ENCODE measurements at places on chromosomes 3 and 15.

GRCh38 chr15:74955796-74956647, 550 bp downstream of the RPP25 start:
- peak; percentile 71 for DNase-seq

GRCh38 chr15:93942269-93942694, 289.1 kb upstream of the MCTP2 start:
- no peak for DNase-seq

DNA sequence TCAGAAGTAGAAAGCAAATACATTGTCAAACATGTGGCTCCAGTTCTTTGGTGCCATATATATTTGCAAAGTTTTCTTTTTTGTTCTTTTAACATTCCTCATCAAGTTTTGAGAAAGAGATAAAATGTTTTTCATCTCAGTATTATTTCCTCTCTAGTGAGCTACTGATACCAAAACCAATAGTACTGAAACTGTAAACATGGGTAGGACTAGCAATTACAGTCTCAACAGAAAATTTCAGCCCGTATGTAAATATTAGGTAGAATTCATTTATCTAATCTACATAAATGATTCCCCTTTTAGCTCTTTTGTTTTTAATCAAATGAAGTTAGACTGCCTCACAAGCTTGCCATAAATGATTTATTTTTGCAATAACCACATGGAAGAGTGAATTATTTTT, 21.4 kb downstream of the SECISBP2L start:
- DNase-seq: no peak

- DNase-seq: peak; percentile 61
Observed at GRCh38 chr3:172107403-172107802, 68.0 kb downstream of the FNDC3B start.

DNA sequence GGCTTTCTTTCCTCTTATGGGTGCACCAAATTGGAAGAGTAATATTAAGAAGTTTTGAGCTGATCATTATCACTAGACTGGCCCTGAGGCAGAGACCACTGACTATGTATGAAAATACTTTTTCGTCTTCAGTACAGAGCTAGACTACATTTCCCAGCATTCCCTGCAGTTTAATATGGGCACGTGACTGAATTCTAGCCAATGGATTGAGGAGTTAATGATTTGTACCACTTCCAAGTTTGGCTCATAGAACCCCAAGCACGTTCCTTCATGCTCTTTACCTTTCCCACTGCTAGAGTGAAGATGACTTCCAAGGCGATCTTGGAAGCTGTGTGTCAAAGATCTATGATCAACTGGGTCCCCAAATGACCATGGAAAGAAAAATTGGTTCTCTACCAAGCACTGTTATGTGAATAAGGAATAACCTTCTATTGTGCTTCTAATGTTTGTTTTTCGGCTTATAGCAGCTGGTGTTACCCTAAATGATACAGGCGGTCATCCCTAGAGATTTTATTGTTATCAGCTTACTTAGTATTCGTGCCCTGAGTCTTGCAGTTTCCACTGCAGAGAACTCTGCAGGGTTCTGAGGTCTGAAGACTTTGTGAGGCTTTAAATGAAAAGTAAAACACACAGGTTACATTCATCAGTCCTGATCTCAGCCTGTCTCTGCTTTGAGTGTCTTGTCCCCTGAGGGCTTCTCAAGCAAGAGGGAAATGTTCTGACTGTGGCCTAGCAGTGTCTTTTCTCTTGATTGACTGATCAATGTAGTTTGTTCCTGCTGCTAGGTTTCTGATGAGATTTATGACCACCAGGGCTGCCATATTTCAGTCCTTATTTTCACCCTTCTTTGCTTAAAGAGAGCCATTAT, 486.8 kb downstream of the PDCD6IP start:
- no peak for DNase-seq

DNA sequence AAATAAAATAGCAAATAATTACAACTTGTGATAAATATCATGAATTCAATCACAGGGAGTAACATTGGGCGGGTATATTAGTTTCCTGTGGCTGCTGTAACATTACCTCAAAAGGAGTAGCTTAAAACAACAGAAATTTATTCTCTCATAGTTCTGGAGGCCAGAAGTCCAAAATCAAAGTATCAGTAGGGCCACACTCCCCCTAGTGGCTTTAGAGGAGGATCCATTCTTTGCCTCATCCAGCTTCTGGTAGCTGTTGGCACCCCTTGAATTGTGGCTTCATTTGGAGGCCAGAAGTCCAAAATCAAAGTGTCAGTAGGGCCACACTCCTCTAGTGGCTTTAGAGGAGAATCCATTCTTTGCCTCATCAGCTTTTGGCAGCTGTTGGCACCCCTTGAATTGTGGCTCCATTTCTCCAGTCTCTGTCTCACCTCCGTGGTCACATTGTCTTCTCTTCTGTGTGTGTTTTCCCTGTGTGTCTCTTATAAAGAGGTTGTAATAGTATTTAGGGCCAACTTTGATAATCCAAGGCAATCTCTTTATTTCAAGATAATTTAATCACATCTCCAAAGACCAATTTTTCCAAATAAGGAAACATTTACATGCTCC, 3.1 kb upstream of the CFAP20DC start:
- DNase-seq: no peak

DNA sequence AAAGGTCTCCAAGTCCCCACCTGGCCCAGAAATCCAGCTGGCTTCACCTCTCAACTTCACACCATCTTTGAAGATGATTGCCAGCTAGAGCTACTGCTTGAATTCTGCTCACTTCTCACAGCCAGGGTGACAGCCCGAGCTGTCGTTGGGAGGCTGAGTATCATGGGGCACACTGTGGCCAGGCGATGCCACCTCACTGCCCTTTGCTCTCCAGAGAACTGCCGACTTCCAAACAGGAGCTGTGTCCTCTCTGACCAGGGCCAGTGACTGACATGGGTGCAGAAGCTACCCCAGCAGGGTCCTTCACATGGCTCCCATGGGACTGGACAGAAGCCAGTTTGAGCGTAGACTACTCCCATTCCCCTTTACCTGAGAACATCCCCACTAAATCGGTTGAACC, 254.0 kb downstream of the GABRB3 start:
- no peak for DNase-seq

GRCh38 chr3:196057760-196058331, 24.0 kb downstream of the TFRC start:
- no peak for DNase-seq

- no peak for DNase-seq
Observed at GRCh38 chr3:182631183-182632076, 161.9 kb upstream of the ATP11B start.

- DNase-seq: no peak
Observed at GRCh38 chr15:99522288-99522687, 43.5 kb upstream of the MEF2A start.

DNA sequence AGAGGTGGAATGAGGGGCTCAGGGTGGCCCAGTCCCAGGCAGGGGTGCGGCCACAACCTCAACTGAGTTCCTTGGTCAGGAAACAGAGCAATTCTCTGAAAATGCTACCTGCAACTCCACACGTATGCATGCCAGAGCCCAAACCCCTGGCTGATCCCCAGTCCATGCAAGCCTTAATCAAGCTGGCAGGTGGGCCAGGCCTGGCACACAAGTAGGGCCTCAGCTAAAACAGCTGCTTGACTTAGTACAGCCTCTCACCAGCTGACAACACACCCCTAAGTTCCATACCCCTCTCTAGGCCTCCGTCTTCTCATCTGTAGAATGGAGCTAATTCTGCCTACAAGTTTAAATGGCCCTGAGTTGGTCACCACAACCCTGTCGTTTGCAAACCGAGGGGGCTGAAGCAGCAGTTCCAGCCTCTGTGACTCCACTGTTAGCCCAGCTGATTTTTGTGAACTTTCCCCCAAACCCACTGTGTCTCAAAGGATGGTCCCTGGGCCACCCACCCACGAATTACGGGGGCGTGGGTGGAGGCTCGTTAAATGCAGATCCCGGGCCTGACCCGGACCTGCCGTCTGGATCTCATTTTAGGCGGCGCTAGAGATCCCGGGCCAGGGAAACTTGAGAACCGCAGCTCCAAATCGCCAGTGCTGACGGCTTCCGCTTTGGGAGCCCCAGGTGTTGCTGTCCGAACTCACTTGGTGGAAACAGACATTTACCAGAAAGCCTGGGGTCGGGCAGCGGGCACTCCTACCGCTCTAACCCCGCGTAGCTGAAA, 927 bp downstream of the CHDH start:
- peak; percentile 12 for DNase-seq

DNA sequence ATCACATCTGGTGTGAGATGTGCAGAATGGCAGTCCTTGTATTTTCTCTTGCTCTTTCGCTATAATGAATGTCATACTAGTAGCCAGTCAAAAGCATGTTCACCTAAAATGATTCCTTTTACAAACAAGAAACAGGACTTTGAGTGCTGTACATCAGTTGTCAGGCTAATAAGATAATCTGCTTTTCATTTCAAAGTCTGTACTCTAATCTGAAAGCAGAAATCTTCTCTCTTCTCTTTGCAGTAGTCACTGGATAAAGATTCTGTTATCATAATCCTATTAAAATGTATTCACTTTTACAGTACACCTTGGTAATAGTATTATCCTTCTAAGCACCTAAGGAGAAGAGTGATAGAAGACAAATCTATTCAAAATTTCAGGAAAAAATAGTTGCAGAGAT, 300.1 kb downstream of the MFSD1 start:
- DNase-seq: no peak

- DNase-seq: no peak
Observed at GRCh38 chr3:186506857-186507256, 37.3 kb downstream of the CRYGS start.

DNA sequence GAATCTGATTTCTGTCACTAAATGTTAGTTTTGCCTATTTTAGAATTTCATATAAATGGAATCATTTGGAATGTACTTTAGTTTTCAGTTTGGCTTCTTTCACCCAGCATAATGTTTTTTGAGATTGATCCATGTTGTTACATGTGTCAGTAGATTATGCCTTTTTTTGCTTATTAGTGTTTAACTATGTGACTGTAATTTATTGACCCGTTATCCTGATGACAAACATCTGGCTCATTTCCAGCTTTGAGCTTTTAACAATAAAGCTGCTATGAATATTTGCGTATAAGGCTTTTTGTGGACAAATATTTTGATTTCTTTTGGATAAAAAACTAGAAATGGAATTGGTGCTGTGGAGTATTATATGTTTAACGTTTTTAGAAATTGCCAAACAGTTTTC, 254.5 kb upstream of the CFAP20DC start:
- no peak for DNase-seq

DNA sequence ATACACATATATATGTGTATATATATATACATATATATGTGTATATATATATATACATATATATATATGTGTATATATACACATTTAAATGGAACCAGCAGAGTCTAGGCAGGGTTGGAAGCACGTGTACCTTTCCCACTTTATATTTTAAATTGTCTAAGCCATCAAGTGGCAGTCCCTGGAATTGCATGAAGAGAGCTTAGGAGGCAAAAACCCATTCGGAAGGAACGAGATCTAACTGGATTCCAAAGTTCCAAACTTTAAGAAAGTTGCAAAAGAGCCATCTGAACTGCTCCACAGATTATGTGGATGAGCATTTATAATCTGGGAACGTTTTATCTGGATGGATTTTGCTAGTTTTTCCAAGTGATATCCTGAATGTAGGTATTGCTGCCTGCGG, 186.5 kb downstream of the FOXP1 start:
- DNase-seq: no peak

- DNase-seq: no peak
Observed at GRCh38 chr3:14146381-14147065, 21.7 kb downstream of the TMEM43 start.

GRCh38 chr3:11236588-11237461, 35.4 kb upstream of the ATG7 start:
- DNase-seq: peak; percentile 85

- DNase-seq: no peak
Observed at GRCh38 chr15:33314069-33314468, 3.3 kb downstream of the RYR3 start.

- no peak for DNase-seq
Observed at GRCh38 chr3:170506556-170506955, 79.3 kb downstream of the SLC7A14 start.

GRCh38 chr3:46946416-46946815, 30.1 kb downstream of the CCDC12 start:
- DNase-seq: no peak

GRCh38 chr15:60548101-60548500, 69.2 kb upstream of the ICE2 start:
- peak; percentile 70 for DNase-seq

DNA sequence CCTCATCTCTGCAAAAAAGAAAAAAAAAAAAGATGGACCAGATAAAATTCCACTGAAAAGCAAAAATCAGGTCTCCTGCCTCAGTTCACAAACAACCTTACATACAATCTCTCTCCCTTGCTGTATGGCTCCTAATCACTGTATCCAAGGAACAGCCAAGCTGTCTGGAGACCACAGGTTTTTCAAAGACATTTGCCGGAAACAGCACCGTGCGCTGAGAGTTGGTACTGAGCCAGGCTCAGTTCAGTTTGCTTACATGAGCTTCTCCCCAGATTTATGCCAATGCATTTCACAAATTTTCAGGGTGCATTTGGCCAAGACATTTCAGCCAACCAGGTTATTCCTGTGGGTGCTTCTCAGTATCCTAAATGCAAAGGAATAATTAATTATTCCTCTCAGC, 4.1 kb downstream of the ACP3 start:
- no peak for DNase-seq

- DNase-seq: no peak
Observed at GRCh38 chr3:30835667-30836066, 58.8 kb downstream of the GADL1 start.

DNA sequence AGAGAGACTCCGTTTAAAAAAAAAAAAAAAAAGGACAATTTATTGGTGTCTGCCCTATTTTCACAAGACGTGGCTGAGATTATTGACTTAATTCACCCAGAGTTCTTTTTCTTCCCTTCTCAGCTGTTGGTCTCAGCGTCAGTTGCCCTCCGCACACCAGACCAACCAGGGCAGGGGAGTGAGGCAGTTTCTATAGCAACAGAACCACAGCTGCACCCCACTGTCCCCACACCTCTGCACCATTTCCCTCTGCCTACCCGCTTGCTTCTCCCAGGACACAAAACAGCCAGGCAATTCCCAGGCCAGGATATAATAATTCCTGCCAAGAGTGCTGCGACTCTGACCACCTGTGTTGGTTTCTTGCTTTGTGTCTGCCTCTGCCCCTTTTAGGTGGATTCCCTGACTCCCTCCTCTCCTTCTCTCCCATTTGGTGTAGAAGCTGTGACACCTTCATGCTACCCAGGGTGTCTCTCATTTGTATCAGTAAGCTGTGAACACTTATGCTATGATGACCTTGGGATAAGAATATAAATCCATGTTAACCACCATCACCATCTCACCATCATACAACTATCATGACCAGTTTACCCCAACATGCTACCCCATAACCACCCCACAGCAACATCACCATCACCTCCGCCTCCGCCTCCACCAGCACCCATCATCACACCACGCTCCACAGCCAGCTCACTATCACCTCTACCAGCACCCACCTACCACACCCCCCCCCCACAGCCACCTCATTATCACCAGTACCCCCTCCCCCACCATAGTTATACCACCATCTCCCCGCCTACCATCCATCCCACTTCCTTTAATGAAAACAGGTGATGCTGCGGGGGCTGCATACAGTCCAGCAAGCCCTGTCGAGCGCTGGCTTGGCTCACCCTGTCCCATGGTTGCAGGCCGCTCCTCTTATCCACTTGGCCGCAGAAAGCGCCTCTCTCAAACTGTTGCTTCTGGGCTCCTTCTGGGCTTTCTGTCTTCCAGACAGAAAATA, 589 bp downstream of the EPB42 start:
- DNase-seq: no peak
